Stimulated activated naive CD4-positive, alpha-beta T cell treated with Interleukin-2 at 50 U/mL for 16 hours (primary cell): ENCODE measurements at places on chromosomes 11 and 22.

GRCh38 chr11:8335683-8336082 is 72.0 kb upstream of the LMO1 start:
- no peak for DNase-seq

GRCh38 chr11:118338637-118339061 is 3.9 kb downstream of the CD3D start:
- DNase-seq, result peak; percentile 80

GRCh38 chr11:43234881-43235280 is 76.9 kb upstream of the API5 start:
- no peak for DNase-seq

- no peak for DNase-seq
Measured at GRCh38 chr11:45737056-45737455, 67.9 kb upstream of the SLC35C1 start.

GRCh38 chr11:14541192-14541947 is 21.2 kb upstream of the PSMA1 start:
- no peak for DNase-seq

GRCh38 chr11:30710221-30710620 is 124.1 kb upstream of the MPPED2 start:
- DNase-seq, result no peak

DNA sequence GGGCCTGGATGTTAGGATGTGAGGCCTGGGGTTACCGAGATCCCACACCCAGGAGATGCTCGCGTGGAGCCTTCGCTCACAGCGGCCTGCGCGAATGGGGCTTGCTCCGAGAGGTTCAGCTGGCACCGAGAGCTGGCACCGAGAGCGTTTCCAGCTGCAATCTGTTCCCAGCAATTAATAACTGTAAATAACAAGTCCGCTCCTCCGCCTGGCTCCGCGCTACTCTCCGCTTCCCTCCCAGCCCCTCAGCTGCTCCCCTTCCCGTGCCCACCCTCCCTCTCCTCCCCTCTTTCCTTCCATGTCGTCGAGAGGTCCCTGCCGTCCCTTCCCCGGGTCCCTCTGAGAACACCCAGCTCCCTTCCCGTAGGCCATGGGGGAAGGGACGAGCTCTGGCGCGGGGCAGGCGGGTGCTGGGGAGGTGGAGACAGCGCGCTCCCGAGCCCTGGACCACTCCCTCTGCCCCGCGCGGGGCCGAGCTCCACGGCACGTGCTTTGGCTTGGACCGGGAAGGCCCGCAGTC is 110.8 kb downstream of the WNT7B start:
- no peak for DNase-seq

GRCh38 chr11:62546929-62547625 is 471 bp upstream of the AHNAK start:
- no peak for DNase-seq

DNA sequence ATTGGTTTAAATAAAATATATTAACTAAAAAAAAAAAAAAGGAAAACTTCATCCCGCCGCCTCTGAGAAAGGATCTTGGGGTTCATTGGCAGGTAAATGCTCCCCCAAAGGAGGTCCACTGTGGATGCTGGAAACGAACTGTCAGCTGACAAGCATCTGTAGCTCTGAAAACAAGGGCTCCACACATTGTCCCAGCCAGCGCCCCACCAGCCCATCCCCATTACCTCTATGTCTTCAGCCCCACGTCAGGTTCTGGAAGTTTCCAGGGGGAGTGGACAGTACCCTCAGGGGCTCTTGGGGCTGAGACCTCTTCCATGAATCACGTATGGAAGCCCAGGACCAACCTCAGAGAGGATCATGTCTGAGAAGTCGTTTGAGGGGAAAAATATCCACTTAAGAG is 66.4 kb upstream of the WNT7B start:
- no peak for DNase-seq

- no peak for DNase-seq
Measured at GRCh38 chr11:65645710-65646109, 7.8 kb downstream of the SIPA1 start.

- no peak for DNase-seq
Measured at GRCh38 chr11:104995001-104995408, 26.6 kb upstream of the CASP4 start.

DNA sequence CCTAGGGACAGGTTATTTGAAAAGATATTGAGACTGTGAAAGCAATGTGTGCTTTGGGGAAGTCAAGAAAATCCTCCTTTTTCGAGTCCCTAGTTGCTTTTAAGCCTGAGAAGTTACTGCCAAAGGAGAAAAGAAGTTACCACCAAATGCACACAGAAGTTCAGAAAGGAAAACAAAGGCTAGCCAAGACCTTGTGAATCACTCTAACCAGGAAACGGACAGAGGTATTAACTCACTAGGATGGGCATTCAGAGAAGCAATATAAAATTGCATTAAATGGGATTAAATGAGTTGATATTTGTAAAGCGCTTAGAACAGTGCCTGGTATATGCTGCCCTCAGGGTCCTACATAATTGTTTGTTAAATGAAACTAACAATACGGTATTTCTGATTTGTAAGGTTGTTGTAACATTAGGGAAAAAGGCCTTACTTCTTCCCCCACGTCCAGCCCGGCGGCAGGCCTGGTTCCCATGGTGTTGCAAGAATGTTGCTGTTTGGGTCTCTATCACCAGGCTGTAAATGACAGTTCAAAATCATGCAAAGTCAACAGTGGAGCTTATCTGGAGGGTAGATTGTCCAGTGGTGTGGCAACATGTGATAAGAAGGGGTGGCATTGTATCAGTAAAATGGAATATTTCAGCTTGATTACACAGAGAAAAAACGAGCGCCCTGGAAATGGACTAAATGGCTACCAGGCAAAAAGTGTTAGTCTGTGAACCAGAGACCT is 7.1 kb downstream of the TMA7B start:
- DNase-seq, result no peak

- DNase-seq, result no peak
Measured at GRCh38 chr11:8389029-8389996, 125.6 kb upstream of the LMO1 start.

DNA sequence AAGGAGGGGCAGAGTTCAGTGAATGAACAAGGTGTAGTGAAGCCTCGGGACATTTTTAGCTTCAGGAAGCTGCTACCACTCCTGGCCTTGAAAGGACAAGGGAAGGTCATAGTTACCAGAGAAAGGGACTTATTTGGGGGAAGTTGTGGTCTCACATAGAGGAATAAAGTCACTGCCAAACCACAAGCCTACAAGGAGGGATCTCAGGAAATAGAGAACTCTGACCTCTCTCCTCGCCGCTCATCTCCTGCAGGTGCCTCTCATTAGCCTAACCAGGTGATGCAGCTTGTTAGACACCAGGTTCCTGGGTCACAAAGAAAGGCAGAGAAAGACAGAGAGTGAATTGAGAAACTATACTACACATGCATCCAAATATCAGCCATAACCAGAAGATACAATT is 14.3 kb upstream of the TOLLIP start:
- no peak for DNase-seq

GRCh38 chr22:24186352-24186740 is 5.1 kb downstream of the SUSD2 start:
- DNase-seq, result no peak
